Stromal cell of bone marrow (primary cell): ENCODE measurements at places on chromosomes 5 and 9.

DNA sequence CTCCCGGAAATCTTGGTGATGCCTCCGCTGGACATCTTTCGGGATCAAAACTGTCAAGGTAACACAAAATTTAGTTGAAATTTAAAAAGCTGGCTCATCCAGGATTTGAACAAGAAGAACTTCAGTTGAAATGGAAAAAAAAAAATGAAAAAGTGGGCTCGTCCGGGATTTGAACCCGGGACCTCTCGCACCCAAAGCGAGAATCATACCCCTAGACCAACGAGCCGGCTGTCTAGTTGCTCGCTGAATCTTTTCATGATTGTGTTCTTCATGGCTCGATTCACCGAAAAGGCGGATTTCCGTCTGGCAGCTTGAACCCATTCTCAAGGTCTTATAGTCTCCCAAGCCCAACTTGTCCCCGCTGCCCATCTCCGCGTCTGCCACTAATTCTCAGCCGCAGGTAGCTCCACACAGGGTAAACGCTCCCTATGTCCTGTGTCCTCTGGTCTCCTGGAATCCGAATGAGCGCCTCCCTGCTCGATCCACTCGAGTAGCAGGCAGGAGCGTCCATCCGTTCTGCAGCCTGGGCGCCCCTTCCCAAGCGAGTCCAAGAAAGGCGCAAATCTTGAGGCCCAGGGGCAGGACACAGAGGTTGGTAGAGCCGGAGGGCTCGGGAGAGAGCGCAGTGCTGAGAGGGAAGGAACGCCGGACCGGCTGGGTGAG lies 16.2 kb downstream of the TRIM7 start:
- no peak for DNase-seq

DNA sequence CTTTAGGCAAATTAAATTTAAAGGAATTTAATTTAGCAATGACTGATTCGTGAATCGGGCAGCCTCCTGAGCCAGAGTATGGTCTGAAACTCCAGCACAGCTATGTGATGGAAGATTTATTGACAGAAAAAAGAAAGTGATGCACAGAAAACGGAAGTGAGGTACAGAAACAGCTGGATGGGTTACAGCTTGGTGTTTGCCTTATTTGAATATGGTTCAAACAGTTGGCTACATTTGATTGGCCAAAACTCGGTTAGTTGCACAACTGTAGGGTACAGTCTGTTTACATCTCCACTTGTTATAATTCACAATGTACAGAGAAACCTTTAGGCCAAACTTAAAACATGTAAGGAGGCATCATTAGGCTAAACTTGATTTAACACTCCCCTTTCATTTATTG lies 1716.1 kb upstream of the C9orf72 start:
- DNase-seq, result no peak

- no peak for DNase-seq
Measured at GRCh38 chr9:113817171-113817570, 58.9 kb upstream of the ZNF618 start.

GRCh38 chr5:143261748-143262392 lies 141.6 kb downstream of the NR3C1 start:
- DNase-seq, result peak; percentile 85

- DNase-seq, result no peak
Measured at GRCh38 chr5:101370181-101370580, 467.1 kb upstream of the ST8SIA4 start.

GRCh38 chr5:171783051-171783450 lies 2.6 kb upstream of the SMIM23 start:
- peak; percentile 39 for DNase-seq

DNA sequence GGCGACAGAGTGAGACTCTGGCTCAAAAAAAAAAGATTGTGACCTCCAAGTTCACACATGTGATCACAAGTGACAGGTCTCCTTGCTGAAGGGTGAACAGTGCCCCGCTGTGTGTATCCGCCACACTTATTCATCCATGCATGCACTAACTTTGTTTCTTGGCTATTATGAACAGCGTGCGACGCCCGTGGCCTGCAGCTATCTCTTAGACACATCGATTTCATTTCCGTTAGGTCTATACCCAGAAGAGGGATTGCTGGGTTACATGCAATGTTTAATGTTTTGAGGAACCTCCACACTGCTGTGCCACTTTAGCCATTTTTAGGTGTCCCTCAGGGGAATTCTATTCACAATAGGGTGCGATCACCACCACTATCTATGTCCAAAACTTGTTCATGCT lies 12.1 kb upstream of the EGFL7 start:
- no peak for DNase-seq

DNA sequence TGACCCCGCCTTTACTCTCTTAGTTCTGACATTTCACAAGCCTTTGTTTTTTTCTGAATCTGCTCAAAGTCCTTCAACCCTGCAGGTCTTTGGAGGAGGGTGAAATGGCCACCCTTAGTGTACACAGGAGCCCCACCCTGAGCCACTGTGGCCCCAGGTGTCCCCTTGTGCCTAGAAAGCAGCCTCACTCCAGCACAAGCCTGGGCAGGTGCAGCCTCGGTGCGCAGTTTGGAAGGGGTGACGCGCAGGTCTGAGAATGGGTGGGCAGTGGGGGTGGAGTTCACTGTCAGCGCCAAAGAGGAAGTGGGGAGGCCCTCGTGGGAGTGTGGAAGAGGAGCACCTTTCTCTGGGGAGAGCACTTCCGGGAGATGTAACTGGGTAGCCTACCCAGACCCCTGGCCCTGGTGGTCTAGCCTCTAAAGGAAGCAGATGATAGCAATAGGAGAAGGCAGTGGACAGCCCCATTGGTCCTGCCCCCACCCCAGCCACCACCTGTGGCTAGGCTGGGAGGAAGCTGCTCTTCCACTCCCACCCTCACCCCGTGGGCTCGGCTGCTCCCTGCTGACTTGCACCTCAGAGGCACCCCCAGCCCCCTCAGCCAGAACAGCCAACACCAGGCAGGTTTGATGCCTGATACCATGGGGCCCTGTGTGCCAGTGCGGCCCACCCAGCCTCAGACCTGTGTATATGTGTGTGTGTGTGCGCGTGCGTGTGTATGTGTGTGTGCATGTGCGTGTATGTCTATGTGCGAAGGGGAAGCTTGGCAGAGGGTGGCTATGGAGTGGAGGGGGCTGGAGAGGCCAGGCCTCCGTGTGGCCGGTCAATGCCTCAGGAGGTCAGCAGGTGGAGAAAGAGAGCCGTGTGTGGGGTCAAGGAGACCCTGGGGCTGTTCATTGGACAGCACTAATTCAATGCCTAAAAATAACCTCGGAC lies 16.8 kb upstream of the DAB2IP start:
- no peak for DNase-seq

- peak; percentile 14 for DNase-seq
Measured at GRCh38 chr5:133285583-133286021, 233.8 kb downstream of the HSPA4 start.

DNA sequence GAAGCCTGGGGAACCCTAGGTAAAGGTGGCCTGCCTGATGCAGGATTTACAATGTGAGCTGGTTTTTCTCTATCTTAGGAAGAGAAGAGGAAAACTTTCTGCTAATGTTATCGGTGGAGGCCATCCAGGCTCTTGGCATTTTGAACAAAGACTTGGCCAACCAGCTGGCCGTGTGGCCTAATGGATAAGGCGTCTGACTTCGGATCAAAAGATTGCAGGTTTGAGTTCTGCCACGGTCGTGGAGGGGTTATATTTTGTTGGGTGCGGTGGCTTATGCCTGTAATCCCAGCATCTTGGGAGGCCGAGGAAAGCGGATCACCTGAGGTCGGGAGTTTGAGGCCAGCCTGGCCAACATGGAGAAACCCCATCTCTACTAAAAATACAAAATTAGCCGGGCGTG lies 9.6 kb downstream of the C9orf152 start:
- no peak for DNase-seq

GRCh38 chr9:88174324-88174723 lies 36.0 kb upstream of the SPATA31C2 start:
- DNase-seq, result no peak

DNA sequence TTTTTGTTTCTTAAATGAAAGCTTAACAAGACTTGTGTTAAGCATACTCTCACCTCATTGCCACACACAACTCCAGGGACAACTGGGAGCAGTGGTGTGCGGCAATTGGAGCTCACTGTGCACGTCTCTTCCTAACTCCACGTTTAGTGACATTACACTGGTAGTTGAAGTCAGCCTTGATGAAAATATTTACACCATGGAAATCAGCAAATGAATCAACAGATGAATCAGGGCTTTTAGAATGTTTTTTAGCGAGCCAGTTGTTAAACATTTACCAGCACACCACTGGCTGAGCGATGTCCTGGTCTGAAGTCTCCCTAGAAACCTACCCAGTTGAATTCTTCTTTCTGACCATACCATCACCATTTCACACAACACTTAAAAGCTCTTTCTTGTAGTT lies 67.3 kb downstream of the KLHL3 start:
- no peak for DNase-seq

DNA sequence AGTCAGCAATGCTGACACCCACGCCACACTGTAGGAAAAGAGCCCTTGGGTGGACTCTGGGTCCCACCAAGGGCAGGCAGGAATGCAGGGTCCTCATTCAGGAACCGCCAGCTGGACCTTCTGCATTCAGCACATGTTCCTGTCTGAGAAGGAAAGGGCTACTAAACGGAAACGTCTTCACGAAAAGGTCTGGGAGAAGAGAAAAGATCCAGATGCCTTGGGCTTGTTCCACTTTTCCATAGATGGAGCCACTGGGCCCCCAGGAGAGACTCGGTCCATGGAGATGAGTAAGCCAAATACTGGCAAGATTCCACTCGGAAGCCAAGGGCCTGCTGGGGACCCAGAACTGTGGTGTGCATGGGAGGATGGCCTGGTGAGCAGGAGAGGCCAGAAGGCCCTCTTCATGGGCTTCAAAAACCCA lies 38.4 kb downstream of the LHFPL2 start:
- peak; percentile 47 for DNase-seq

DNA sequence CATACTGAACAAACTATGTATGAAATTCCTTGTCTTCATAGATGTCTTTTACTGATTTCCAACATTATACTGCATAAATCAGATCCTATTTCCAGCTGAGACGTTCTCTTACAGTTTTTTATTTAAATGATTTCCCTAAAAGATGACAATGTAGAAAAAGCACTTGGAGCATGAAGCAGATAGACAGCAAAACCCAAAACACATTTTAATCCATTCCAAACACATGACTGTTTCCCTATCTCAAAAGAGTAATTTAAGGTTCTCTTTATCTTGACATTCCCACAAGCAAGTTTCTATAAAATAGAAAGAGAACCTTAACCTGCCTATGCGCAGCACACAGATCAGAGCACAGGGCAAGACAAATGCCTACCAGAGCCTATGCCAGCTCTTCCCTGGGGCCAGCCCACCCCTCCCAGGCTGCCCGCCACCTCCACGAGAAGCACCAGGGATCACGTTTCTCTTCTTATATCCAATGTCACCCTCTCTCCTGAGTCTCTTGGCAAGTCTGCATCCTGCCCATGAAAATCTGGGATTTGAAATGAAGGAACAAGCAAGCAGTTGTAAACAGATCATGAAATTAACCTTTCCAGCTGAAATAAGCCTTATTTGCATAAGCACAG lies 52.4 kb downstream of the RETREG1 start:
- no peak for DNase-seq

- no peak for DNase-seq
Measured at GRCh38 chr5:173916233-173916632, 28.1 kb downstream of the CPEB4 start.

- DNase-seq, result peak; percentile 4
Measured at GRCh38 chr5:2038321-2039179, 155.8 kb upstream of the IRX4 start.

DNA sequence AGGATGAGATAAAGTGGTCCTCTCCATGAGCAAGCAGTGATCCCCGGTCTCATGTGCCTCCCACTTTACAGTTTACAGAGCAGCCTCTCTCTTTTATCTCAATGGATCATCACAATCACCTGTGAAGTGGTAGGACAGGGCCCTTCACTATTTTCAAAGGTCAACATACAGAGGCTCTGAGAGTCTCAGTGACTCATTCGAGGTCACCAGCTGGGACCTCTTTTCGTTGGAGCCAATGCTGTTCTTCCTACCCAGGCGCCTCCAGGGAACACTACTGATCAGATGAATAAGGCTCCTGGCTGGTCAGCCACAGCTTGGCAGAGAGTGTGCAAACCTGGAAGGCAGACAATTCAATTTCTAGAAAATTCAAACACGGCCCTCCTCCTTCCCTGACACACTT lies 16.6 kb downstream of the GGTA1 start:
- DNase-seq, result no peak
